ENCODE measurements at places on chromosomes 6 and 20.

GRCh38 chr6:149354009-149354408, 36.5 kb downstream of the TAB2 start:
- no peak for DNase-seq

DNA sequence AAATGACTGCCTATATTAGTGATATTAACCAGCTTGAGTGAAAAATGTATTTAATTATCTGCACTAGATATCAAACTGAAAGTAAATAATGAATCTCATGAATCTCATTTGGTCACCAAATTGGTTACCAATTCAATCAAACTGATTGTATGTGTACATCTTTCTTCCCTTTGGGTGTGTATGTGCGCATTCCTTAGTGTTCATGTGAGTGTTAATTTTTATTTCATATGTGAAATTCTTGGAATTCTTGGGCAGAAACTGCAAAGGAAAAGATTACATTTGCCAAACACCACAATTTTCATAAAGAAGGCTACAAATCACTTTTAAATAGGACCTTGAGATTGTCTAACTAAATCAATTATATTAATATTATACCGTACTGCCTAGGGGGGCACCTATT, 648.4 kb upstream of the MARCKS start:
- no peak for DNase-seq

GRCh38 chr6:94835264-94835663, 742.1 kb upstream of the MANEA start:
- no peak for DNase-seq

- no peak for DNase-seq
Observed at GRCh38 chr6:46509981-46510510, 18.8 kb upstream of the RCAN2 start.

Data from MV-4-11 (cell line).